ENCODE measurements at places on chromosomes 16 and 17.
A peak's percentile ranks its signal among the peaks of the same experiment; 100 is the strongest.

GRCh38 chr17:29115961-29116803 is 64.0 kb downstream of the MYO18A start:
- DNase-seq, result no peak
- H3K36me3 ChIP-seq, result no peaks in the 10 kb centered on the region
- H3K27ac ChIP-seq, result no peak overlapping the region
- H3K27me3 ChIP-seq, result no peaks in the 10 kb centered on the region
- no peaks in the 10 kb centered on the region for H3K4me1 ChIP-seq

- DNase-seq, result no peak
- peaks cover 16% of the 10 kb centered on the region for H3K27me3 ChIP-seq
- H3K36me3 ChIP-seq, result no peaks in the 10 kb centered on the region
These were observed 21.0 kb upstream of the ITGAX start for GRCh38 chr16:31333686-31334649.

DNA sequence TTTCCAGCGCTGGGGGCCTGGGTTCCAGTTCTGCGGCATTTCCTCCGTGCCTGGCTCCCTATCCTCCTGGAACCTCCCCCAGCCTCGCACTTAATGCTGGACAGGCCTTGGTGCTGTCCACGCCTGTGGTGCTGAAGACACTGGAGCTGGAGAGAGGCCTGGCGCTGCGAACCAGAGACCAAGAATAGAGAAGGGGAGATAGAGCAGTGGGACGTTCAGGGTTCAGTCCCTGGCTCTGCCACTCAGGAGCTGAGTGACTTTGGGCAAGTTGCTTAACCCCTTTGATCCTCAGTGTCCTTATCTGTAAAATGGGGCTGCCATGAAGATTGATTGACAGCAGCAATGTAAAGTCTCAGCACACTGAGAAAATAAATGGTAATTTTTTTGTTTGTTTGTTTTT is 11.9 kb downstream of the SBK1 start:
- no peaks in the 10 kb centered on the region for H3K4me1 ChIP-seq
- no peaks in the 10 kb centered on the region for H3K27me3 ChIP-seq

GRCh38 chr16:53132406-53132805 is 77.6 kb downstream of the CHD9 start:
- DNase-seq, result no peak
- H3K27me3 ChIP-seq, result no peaks in the 10 kb centered on the region
- no peaks in the 10 kb centered on the region for H3K36me3 ChIP-seq
- no peaks in the 10 kb centered on the region for H3K4me1 ChIP-seq

DNA sequence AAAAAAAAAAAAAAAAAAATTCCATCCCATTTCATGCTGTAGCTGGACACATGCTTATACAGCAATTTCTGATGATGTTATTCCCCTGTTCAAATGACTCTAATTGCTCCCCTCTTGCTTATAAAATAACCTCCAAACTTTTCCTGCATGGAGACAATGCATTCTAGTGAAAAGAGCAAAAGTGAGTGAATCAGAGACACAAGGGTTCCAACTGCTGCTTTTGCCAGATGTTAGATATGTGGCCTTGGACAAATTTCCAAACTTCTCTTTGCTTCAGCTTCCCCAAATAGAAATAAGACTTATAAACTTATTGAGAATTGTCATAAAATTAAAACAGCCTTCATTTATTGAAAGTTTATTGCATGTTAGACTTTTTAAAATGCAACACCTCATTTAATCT is 65.0 kb upstream of the AXIN2 start:
- no peak for DNase-seq
- peaks cover 4% of the 10 kb centered on the region for H3K4me1 ChIP-seq
- no peak overlapping the region for H3K4me3 ChIP-seq
- no peak overlapping the region for H3K27ac ChIP-seq
- no peaks in the 10 kb centered on the region for H3K36me3 ChIP-seq
- no peaks in the 10 kb centered on the region for H3K27me3 ChIP-seq

DNA sequence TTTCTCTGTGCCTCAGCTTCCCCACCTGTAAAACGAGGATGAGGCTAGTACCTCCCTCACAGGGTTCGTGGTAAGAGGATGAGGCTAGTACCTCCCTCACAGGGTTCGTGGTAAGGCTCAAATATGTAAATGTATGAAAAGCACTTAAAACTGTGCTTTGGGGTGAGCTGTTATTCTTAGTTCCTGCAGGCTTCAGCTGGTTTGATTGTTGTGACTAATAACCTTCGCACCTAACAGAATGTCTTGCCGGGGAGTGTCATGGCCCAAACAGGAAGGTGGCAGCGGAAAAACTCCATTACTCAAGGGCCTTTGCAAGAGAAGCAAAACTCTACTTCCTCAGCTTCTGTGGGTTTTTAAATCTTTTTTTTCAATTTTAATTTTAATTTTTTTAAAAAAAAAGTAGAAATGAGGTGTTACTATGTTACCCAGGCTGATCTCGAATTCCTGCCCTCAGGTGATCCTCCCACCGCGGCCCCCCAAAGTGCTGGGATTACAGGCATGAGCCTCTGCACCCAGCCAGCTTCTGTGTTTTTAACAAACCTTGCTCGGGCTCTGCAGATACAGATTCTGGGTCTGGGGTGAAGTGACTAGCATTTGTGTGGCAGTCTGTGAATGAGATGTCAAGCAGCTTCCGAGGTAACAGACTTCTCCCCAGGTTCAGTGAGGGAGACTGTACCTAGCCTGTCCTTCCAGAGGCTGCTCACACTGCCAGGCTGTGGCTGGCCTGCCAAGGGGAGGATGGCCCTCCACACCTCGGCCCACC is 103.0 kb downstream of the RAB11FIP4 start:
- no peak overlapping the region for H3K4me3 ChIP-seq
- no peaks in the 10 kb centered on the region for H3K36me3 ChIP-seq
- no peak for DNase-seq
- no peaks in the 10 kb centered on the region for H3K4me1 ChIP-seq
- no peak overlapping the region for H3K27ac ChIP-seq

GRCh38 chr17:13788385-13788784 is 186.7 kb upstream of the HS3ST3A1 start:
- no peaks in the 10 kb centered on the region for H3K4me1 ChIP-seq
- H3K27me3 ChIP-seq, result no peaks in the 10 kb centered on the region

GRCh38 chr16:20905576-20905975 is 5.0 kb downstream of the LYRM1 start:
- H3K36me3 ChIP-seq, result no peaks in the 10 kb centered on the region
- peak overlapping the region; percentile 96 for H3K27ac ChIP-seq
- no peaks in the 10 kb centered on the region for H3K27me3 ChIP-seq
- DNase-seq, result no peak
- peaks cover 24% of the 10 kb centered on the region for H3K4me1 ChIP-seq
- H3K4me3 ChIP-seq, result no peak overlapping the region

Data from uterus (tissue), 4 donors.